ENCODE measurements at places on chromosomes 1 and 21.
A peak's percentile ranks its signal among the peaks of the same experiment; 100 is the strongest.

GRCh38 chr1:173400387-173400995, 76.6 kb upstream of the PRDX6 start:
- DNase-seq: no peak

GRCh38 chr1:237232501-237232900, 190.5 kb downstream of the RYR2 start:
- no peak for DNase-seq

DNA sequence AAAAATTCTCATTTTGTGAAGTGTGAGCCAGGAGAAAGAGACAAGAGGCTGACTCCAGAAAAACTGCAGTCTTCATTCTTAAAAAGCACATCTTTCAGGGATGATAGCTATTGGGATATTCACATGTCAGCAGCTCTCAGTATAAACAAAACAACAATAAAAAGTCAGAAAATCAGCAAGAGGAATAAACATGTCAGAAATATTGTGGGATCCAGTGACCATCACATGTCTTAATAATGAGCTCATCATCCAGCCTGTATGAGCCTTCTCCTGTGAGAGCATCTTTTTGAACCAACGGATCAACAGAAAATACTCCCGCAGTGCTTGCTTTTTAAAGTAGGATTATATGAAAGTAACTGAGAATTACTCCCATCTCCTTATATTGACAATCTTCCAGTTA, 241.6 kb downstream of the SMYD3 start:
- no peak for DNase-seq

GRCh38 chr1:162389971-162390370, 8.4 kb downstream of the C1orf226 start:
- DNase-seq: no peak

DNA sequence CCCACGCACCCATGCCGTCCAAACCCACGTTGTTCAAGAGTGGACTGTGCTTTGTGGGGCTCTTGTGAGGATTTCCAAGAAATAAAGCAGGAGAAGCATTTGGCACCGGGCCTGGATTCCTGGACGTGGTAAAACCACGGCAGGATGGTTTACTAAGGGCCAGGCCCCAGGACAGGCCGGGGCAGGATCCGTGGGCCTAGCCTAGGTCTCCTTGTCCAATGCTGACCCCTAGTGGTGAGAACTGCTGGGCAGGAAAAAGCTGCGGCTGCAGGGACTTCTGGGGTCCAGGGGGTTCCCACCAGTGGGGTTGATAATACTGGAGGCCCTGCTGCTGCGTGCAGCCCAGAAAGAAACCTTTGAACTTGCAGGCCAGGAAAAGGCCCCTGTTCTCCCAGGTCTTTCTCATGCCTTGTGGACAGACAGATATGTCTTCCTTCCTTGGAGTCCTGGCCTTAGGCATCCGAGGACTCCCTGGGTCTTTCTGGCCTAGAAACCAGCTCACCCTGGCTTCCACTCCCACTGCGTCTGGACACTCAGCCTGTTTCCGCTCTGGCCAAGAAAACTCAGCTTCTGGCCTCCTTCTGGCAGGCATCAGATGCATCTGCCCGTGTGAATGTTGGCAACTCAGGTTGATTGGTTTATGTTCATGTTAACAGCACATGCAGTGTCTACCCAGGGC, 106.9 kb upstream of the TMEM51 start:
- no peak for DNase-seq

DNA sequence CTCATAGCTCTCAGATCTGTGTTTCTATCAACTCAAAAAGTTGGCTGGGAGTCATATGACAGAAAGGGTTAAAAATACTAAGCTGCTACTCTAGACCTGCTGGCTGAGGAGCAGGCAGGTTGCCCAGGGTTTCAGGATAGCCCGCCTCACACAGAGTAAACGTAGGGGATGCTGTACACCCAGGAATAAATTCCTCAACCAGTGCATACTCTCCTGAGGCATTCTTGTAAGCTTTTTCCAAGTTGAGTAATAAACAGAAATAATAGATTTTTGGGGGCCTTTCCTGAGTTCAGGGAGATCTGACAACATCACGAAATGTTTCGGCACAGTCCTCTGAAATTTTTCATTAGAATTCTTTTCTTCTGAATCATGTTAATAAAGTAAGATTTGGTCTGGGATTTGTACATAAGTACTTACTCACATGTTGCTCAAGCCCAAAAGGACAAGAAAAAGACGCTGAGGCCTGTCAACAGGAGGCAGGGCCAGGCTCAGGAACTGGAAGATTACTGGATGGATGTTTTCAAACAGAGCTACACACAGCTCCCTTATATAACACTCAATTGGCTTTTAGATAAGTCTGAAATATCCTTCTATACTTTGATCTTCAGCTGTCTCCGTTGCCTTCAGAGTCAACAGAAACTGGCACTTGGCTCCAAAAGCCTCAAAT, 41.0 kb downstream of the TGFBR3 start:
- no peak for DNase-seq

- DNase-seq: no peak
Measured at GRCh38 chr1:235783148-235783776, 83.4 kb downstream of the LYST start.

DNA sequence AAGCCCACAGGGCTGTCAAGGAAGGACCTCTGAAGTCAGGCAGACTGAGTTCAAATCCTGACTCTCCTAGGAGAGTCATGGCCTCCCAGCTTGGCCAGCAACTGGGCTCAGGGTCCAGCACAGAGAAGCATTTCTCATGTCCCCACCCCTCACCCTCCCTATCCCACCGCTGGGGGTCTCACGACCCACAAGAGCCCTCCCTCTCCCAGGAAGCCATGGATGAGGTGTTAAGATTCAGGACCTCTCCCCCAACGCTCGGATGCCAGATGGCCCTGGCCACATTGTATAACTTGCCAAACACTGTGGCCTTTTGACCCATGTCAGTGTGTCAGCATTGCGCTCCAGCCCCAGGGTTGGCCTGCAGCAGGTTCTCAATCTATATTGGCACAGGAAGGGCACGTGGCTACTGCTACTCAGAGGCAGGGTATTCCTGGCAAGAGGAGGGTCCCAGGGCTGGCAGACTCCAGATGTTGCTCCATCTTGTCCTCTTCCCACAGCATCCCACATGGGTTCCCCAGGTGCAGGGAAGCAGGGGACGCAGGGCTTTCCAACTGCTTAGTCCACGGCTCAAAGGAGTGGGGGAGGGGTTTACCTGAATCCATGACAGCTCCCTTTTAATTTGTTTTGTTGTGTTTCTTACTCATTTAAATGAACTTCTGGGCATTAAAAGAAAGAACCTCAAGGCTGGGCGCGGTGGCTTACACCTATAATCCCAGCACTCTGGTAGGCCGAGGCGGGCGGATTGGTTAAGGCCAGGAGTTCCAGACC, 10.5 kb downstream of the SLC2A1 start:
- DNase-seq: no peak

GRCh38 chr21:39562791-39563770, 49.7 kb upstream of the B3GALT5 start:
- DNase-seq: no peak

- DNase-seq: peak; percentile 48
Measured at GRCh38 chr1:220789532-220790147, 2.9 kb downstream of the MTARC1 start.

GRCh38 chr1:17470021-17470799, 30.7 kb upstream of the RCC2 start:
- no peak for DNase-seq

- no peak for DNase-seq
Measured at GRCh38 chr1:12112711-12113161, 49.6 kb downstream of the TNFRSF8 start.

DNA sequence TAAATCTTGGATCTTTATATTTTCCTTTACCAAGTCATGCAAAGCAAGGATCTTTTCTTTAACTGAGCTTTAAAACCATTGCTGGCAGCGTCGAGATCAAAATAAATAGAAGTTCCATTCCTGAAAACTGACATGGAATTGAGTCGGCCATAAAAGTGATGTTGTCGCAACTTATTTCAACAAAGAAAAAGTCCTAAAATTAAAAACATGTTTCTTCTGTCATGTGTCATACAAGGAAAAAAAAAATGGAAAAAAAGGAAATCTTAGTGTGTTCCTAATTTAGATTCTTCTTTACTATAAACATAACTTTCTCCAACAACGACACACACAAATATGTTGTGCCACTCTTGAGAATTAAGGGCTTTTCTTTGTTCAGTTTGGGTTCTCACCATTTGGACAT, 34.9 kb downstream of the GREM2 start:
- no peak for DNase-seq

GRCh38 chr1:38332649-38333310, 286.2 kb upstream of the POU3F1 start:
- DNase-seq: no peak

- no peak for DNase-seq
Measured at GRCh38 chr1:93810316-93810715, 68.7 kb downstream of the DNTTIP2 start.

- no peak for DNase-seq
Measured at GRCh38 chr1:103337779-103338178, 187.7 kb upstream of the RNPC3 start.

DNA sequence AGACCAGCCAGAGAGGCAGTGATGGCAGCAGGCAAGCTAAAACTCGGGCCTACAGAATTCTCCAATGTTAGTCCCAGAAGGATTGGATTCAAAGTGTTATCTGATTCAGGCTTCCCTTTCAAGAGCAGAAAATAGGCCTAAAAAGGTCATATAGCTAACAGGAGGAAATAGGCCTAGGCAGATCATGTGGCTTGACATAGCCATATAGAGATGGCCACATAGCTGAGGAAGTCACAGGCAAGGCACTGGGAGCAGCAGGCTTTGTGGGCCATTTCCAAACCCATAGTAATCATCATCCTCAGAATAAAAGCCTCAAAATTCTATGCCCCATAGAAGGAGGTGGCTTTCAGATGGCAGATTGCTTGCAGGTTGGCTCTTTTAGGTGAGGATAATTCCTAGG, 29.0 kb upstream of the LMO4 start:
- DNase-seq: no peak

DNA sequence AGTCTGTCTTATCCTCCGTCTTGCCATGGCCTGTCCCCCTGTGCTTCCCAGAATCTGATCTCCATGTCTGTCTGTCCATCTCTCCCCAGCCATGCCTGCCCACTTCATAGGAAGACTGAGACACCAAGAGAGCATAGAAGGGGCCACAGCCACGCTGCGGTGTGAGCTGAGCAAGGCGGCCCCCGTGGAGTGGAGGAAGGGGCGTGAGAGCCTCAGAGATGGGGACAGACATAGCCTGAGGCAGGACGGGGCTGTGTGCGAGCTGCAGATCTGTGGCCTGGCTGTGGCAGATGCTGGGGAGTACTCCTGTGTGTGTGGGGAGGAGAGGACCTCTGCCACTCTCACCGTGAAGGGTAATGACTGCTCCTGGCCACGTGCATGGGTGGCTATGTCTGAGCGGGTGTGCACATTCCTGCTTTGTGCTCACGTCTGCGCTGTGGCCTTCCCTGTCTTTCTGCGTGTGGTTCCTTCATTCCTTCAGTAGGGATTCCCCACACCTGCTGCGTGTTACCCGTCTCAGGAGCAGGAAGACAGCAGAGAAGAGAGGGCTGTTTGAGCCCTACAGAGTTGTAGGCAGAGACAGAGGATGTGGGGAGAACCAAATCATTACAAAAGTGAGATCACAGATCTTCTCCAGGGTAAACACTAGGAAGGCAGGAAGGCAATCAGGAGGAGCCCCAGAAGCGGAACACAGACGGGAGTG, 80.8 kb downstream of the OBSCN start:
- DNase-seq: no peak

Data from GF-D8 (cell line).